RPMI8226 (cell line): ENCODE measurements at places on chromosomes 13 and 19.

DNA sequence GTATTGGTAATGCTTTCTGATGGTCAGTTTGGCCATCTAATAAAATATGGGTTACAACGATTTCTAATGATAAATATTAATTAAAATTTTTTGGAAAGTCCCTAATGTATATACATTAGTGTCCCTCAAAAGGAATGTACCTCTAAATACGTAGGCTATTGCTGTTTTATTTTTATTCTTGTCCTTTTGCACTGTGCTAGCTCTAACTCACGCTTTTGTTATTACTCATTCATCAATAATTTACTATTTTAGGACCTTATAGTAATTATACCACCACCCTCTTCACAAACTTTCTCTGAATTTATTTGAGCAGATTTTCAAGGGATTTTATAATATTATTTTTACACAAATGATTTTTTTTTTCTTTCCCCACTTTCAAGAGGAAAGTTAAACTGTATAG lies 795.9 kb upstream of the PCDH9 start:
- no peak for DNase-seq

GRCh38 chr13:27448308-27448707 lies 2.1 kb downstream of the MTIF3 start:
- no peak for DNase-seq

- no peak for DNase-seq
Measured at GRCh38 chr13:49319551-49319950, 71.8 kb downstream of the CDADC1 start.

DNA sequence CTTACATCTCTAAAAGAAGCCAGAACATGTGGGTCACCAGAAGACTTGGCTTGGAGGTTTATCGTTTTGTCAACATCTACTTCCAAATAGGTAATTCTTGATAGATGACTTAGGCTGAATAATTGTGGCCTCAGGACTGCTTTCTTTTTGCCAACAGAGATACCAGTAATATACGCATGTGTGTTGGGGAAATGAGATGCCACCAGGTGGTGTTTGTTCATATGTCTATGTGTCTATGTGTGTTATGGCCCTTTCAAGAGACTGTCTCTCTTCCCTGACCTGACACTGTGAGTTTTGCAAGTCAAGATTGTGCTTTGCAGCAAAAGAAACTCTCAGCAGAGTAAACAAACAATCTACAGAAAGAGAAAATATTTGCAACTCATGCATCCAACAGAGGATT lies 31.6 kb upstream of the METTL21C start:
- DNase-seq = peak; percentile 20

- DNase-seq = no peak
Measured at GRCh38 chr19:4985551-4985991, 16.7 kb downstream of the KDM4B start.

DNA sequence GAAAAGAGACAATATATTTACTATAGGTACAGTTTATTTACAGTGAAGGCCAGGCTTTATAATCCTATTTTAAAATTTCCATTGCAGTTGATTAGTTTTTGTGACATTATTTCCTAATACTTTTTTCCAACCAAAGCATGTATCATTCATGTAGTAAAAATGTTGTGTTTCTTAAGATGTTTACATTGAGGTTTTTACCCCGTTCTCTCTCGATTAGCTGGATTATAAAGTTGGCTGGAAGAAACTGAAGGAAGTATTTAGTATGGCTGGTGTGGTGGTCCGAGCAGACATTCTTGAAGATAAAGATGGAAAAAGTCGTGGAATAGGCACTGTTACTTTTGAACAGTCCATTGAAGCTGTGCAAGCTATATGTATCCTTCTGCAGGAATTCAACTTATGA lies 21.2 kb downstream of the HNRNPM start:
- no peak for DNase-seq

- DNase-seq = no peak
Measured at GRCh38 chr13:52029569-52029968, 5.1 kb downstream of the UTP14C start.

DNA sequence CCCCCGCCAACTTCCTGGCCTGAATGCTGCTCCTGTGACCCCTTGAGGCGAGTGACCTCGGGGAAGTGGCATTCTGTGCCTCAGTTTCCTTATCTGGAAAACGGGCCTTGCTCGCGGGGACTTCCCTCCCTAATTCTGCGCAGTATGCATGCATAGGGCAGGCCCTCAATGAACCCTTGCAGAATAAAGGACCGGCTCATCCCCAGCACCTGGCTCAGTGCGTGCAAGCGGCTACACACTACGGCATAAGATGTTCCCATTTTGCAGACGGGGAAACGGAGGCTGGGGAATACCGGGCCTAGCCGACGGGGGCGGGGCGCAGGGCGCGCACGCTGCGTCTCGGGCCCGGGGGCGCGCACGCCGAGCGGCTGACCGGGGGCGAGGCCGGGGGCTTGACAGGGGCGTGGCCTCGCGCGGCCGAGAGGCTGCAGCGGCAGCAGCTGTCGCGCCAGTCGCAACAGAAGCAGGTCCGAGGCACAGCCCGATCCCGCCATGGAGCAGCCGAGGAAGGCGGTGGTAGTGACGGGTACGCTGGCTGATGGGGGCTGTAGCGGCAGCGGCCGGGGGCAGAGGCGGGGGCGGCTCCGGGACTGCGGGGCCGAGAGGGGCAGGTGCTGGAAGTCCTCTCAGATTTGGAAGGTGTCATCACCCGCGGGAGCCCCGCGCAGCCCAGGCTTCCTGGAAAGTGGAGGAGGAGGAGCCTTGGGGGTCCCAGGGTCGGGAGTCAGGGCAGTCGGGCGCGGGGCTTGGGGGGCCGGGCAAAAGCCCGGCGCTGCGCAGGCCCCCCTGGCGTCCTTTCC lies at the start of gene PGPEP1:
Gene PGPEP1, plus strand, starts transcription at position 409 of the 800 bp plus-strand sequence. Its CDS starts 84 bp downstream, at position 493.
- peak; percentile 70 for DNase-seq

- peak; percentile 61 for DNase-seq
Measured at GRCh38 chr19:32691952-32692726, 518 bp downstream of the NUDT19 start.

DNA sequence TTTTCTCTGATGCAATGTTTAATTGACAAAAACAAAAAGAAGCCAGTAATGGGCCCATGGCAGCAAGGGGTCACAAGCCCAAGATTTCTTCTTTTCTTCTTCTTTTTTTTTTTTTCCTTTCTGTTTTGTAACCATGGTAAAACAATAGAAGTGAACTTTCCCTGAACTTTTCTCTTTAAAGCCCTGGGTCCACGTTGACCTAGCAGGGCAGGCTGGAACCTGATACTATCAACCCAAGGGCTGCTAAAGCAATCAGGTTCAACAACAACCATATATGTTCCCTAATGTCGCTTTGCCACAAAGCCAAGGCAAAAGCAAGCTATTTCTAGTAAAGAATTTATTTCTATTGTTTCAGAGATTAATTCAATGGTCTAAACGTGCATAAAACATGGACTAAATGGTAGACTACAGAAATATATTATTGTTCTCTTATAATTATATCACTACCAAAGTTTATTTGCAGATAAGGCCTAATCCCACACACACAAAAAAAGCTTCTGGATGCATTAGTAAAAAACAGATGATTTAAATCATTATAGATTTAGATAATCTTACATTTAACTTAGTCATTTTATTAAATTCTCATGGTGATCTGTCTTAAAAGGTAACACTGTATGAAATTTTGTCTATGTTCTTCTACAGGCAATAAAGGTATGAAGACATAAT lies 153.9 kb downstream of the DACH1 start:
- no peak for DNase-seq

GRCh38 chr19:36331353-36332228 lies 47.4 kb downstream of the ZFP14 start:
- peak; percentile 88 for DNase-seq

DNA sequence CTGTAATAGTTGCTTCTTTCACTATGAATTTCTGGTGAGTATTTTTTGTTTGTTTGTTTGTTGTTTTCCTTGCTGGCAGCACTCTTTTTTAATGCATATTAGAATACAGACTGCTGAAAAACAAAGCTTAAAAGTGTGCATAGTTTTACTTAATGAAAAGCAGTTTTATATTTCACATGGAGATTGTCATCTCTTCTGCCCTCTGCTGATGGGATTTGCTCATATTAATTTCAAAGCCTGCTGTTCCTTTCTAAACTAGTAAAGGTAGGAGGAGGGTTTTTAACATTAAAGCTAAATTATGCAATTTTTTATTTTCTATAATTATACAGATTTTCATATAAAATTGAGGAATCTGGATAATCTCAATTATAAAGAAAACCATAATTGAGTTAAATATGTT lies 692.6 kb upstream of the SLITRK1 start:
- no peak for DNase-seq

- no peak for DNase-seq
Measured at GRCh38 chr13:42153199-42154113, 105.0 kb downstream of the DGKH start.

DNA sequence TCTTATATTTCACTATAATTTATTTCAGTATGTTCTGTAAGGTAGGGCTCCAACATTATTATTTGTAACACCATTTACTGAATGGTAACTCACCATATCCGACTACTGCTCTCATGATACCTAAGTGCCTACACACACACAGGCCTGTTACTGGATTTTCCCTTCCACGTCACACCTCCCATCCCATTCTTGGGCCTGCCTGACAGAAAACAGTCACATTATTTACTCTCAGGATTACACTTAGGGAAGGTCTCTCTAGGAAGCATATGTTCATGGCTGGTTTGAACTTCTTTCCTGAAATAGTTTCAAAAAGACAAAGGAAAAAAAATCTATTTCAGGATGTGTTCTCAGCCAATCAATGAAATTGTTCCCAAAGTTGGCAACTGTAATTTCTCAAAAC lies 102.3 kb upstream of the DOCK9 start:
- DNase-seq = no peak

DNA sequence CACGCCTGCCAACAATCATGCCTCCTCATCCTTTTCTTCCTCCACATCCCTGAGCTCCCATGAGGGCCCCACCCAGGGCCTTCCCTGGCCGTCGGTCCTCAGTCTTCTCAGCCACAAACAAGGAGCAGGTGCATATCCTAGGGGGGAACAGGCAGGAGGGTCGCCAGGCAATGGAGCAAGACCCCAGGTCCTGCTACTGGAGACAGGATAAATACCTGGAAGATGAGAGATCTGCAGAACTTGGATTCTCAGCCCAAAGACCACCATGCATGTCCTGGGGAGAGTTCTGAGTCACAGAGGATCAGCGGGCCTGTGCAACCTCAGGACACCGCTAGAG lies 344.7 kb upstream of the TSHZ3 start:
- DNase-seq = no peak

GRCh38 chr19:49692147-49692506 lies 1.2 kb downstream of the CPT1C start:
- DNase-seq = no peak

- no peak for DNase-seq
Measured at GRCh38 chr19:31436121-31436776, 87.0 kb upstream of the TSHZ3 start.

GRCh38 chr19:56670961-56671612 lies 470 bp downstream of the ZNF835 start:
- peak; percentile 10 for DNase-seq

DNA sequence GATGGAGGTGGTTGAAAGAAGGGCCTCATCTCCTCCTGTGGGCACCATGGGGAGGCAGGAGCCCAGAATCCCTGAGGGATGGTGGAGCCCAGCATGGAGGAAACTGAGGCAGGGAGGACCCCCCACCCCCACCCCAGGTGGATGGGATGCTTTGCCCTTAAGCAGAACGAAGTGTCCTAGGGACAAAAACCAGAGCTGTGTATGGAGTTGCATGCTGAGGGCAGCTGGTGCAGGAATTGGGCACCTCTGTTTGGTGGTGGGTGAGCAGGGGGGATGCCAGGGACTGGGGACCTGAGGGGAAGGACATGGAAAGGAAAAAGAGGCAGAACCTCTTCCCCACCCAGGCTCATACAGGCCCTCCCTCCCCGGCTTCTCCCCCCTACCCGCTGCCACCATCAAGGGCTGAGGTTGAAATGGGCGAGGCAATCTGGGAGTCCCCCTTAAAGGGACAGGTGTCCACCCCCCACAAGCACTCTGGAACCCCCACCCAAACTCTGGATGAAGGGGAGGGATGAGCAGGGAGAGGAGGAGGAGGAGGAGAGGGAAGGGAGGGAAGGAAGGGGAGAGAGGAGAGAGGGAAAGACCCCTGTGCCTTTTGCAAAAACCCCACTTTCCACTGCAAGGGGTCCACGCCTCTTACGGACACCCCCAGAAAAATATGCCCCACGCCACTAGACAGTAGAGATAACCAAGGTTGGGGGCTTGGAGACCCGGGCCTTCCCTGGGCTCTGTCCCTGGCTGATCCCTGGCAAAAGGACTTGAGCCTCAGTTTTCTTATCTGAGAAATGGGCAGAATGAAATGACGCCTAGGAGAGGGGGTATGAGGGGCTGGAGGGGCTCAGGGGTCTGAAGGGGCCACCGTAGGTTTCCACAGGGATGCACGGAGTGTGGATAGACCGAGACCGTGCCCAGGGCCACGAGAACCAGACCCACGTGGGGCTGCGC lies 5.9 kb downstream of the ONECUT3 start:
- no peak for DNase-seq

GRCh38 chr13:86846501-86846900 lies 824.7 kb upstream of the SLITRK5 start:
- no peak for DNase-seq

DNA sequence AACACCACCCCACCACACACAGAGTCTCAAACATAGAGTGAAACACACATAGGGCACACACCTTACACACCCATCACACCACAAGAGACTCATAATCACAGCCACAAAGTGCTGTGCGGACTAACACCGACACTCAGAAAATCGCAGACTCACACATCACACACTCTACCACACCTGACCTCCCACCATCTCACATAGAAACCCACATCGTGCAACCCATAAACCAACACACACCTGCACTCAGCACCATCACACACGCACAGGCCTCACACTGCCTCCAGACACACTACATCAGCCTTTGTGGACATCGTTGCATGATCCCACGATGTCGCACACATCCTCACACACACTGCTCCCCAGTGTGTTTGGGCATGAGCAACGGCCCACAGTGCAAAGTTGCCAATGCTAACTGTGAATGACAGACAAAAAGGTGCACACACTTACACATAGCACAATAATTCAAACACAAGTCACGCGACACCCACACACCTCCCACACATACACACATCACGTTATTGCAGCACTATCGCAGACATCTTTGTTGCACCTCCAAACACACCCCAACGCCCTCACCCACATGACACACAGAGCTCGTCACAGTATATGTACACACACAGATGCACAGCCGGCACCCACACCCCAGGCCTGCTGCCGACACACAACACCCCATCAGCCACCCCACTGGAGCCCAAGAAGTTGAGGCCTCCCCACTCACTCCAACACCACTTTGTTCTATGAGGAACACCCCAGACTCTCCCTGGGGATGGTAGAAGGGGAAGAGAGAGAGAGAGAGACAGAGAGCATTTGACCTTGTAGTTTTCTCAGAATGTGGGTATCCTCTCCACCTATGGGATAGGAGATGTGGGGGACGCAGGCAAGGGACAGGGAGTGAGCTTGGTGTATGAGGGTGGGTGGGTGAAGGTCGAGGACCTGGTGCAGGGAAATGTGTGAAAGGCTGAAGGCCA lies 1.2 kb upstream of the ATP1A3 start:
- no peak for DNase-seq

GRCh38 chr13:46861959-46862358 lies 34.9 kb downstream of the HTR2A start:
- DNase-seq = no peak
